ENCODE measurements at places on chromosomes 2 and 18. TPM values are rescaled to one million over a fixed set of nuclear protein-coding genes. Genes with fewer than 3 reads are reported as not detected.

The SLC19A3 gene
- 0.35 TPM for polyA plus RNA-seq

The GPAT2 gene
- 2.2 TPM for polyA plus RNA-seq

The IL36A gene
- polyA plus RNA-seq: not detected

The DIPK1C gene
- not detected for polyA plus RNA-seq

The SUMO1 gene
- polyA plus RNA-seq: 217 TPM

The SCN3A gene
- polyA plus RNA-seq: not detected

The PPP1R1C gene
- polyA plus RNA-seq: 8.6 TPM

The LYG2 gene
- polyA plus RNA-seq: not detected

DNA sequence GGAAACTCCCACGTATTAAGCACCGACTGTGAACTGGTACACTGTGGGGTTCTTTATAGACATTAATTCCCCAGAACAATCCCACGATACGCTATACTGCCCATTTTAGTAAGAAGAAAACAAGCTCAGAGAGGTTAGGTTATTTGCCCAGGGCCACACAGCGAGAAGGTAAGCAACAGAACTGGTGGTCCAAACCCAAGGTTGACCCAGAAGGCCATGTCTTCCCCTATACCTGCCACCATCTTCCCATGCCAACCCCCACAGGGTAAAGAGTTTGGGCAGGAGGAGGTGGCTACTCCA is 69.9 kb downstream of the MARCO start:
- DNase-seq: no peak

DNA sequence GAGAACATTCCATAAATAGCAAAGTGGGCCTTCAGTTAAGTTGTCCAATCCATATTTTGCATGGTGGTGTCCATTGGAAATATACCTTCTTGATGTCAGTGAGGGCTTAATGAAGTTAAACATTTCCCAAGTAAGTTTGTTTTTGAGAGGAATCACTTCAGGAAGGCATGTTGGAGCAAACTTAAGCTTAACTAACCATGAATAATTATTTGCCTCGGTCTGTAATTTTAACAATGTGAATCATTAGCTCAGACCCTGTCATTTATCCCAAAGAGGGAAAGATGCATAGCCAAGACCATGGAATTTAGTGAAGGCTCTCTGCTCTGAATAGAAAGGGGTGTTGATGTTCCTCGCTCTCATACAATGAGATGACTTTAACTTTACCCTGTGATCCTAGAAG is 47.4 kb downstream of the SPATS2L start:
- no peak for DNase-seq

- no peak for DNase-seq
Observed at GRCh38 chr2:98580656-98581284, 27.5 kb downstream of the COA5 start.

DNA sequence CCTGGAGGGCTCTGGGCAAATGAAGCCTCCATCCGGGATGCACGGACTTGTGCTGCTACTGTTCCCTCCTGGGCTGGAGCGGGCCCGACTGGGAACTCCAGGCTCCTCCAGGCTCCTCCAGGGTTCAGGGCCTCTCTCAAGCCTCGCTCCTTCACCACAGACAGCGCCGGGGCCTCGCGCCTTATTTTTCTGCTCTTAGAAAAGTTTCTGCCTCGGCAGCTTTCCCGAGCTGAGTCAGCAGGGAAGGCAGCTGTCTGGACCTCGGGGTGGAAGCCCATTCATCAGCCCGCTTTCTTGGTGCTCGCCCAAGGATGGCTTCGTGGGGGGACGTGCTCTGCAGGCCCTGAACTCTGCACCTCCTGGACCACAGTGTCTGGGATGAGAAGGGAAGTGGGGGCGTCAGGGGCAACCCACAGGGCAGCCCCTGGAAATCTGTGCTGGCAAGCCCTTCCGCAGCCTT is 12.9 kb upstream of the TEX51 start:
- DNase-seq: peak; percentile 64

- DNase-seq: no peak
Observed at GRCh38 chr2:21787941-21788340, 664.2 kb downstream of the TDRD15 start.

GRCh38 chr2:216507220-216508160 is 8.8 kb downstream of the RPL37A start:
- no peak for DNase-seq

GRCh38 chr18:68623342-68623741 is 91.6 kb downstream of the TMX3 start:
- DNase-seq: peak; percentile 68

DNA sequence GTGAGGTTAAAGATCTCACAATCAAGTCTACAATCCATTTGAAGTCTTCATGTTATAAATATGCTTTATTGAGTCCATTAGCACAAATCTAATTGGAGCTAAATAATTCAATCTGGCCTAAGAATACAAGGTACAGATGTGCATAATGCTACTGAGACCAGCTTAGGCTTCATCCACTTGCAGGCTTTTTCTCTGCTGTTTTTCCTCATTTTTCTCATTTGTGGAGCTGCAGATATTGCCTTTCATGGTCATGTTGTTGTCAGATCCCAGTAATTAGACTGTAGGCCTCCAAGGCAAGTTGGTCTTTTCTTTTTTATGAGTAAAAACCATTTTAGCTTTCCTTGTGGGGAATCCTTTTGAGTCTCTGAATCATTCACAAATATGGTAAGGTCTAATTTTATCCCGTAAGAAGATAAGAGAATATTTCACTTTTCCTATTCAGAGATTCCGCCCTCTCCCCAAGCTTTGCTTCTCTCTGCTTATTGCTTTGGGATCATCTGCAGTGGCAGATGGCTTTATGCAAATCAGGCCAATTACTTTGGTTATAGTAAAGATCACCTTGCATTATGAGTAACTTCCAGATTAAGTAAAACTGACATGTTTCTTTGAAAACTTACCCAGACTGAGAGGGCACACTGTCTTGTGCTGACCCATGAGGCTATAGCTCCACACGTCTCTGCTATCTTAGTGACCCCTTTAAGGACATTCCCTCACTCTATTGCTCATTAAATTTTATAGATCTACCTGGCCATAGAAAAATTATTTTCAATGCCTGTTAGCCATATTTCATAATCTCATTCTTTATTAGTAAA is 80.9 kb downstream of the MGAT5 start:
- no peak for DNase-seq

DNA sequence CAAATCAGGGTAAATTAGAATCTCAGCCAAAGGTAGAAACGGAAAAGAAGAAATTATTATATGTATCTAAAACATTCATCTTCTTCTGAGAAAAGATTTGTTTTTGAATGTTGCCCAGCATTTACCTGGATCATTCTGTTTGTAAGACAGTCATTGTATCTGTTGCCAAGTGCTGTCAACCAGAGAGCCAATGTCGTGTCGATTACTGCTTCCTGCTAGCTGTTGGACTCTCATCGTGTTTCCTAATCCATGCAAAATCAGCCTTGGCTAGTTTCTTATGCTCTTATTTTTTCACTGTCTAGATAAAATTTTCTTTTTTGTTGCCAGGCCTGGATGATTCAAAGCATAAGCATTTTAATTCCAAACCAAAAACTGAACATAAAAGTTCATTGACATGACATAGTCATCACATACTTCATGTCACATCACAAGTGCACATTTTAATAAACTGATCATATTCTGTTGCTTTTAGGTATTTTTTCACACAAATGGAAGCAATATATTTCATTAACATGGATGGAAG is 202.3 kb downstream of the KCNH7 start:
- DNase-seq: no peak

DNA sequence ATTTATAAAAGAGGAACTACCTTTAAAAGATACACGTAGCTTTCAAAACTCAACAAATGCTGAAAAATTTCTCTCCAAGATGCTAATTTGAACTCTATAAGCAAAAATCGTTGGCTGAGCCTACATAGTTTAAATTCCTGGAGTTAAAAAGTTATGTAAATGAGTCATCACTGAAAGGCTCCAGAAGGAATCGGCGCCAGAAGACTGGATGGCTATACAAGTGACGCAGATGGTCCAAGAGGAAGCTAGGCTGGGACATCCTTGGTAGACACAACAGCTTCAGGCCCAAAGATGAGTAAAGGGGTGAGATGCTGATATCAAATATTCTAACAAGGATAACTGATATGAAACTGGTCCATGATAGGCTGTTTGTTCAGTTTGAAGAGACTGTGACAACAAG is 22.8 kb upstream of the DNAH6 start:
- DNase-seq: peak; percentile 91

DNA sequence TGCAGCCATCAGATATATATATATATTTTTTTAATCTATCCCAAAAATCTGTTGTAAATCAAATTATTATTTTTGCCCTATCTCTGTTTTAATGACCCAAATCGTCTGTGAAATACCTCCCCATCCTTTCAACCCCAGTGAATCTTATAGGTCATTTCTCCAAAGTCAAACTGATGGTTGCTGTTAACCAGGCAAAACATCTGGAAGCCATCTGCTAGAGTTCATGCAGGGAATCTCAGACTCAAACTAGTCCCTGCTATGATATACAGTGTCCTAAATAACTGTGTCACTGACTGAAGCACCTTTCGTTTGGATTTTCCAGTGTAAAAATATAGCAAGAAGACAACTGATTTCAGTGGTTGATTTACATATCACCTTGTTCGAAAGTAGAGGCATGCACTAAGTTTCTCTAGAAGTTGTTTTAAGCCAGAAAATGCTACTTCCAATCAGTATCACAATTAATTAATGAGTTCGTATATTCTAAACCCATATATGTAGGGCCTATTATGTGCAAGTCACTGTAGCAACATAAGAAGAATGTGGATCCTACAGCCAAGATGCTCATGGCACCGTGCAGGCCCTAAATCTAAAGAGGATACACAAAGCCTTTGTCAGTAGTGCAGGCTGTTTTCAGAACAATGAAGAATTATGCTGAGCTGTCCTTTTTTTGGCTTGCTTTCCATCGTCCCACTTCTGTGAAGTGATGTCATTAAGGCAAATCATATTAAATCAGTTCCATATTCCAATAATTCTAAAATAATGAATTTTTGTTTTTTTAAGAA is 566.0 kb downstream of the STK39 start:
- no peak for DNase-seq

DNA sequence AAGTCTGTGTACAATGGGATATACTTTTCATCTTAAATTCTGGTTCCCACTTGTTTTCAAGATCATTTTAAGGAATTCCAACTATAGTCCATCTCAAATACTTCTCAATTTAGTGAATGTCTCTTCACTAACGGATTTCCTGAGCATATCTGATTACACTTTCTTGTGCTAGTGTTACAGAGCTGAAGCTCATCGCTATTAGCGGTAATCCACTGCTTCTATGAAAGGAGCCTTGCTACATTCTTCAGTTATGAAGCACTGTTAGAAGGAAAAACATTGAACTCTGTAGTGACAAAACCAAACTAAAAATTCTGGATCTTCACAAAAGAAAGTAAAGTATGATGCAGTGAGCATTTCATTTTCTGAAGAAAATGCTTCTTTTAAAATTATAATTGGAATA is 72.0 kb downstream of the AGPS start:
- no peak for DNase-seq

- DNase-seq: no peak
Observed at GRCh38 chr18:55433648-55434047, 154.3 kb downstream of the TCF4 start.

DNA sequence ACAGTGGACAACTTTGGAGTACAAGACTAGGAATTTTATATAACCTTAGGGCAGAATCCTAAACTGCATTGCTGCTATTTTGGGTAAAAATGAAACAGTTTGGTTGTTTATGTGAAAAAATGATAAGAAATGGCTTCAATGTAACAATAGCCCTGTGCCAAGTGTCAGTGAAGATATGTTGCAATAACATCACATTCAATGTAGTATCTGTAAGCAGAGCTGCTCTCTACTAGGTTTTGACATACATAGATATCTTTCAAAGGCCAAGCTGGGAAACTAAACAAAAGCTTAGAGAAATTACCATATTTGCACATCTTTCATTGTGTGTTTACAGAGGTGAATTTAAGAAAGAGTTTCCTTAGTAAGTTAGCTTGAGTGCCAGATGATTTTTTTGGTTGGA is 135.0 kb upstream of the DOK6 start:
- DNase-seq: no peak

GRCh38 chr2:96320728-96321622 is 4.1 kb upstream of the ITPRIPL1 start:
- DNase-seq: no peak

GRCh38 chr2:200127848-200128247 is 172.5 kb downstream of the MAIP1 start:
- no peak for DNase-seq

GRCh38 chr18:40006634-40007033 is 1948.4 kb upstream of the PIK3C3 start:
- DNase-seq: no peak

Measured in cardiac muscle cell (in vitro differentiated cells and primary cell).